ENCODE measurements at places on chromosomes 4 and X.

DNA sequence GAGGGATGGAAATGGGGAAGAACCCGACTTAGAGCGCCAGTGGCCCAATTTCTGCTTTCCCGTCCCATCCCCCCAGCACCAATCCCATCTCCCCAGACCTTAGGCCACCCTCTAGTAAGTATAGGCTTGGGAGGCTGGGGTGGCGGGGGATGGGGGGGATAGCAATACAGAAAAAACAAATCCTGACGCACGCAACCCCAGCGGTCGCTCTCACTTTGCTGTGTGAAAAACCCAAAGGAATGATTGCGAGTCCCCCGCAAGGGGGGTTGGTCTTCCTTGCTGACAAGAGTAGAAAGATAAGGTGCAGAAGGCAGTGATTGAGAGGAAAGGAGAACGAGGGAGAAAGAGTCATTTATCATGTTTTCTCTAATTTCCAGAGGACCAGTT lies 863 bp downstream of the CPE start:
- DNase-seq = no peak

GRCh38 chr4:173436149-173436579 lies 37.2 kb upstream of the SCRG1 start:
- peak; percentile 76 for DNase-seq

DNA sequence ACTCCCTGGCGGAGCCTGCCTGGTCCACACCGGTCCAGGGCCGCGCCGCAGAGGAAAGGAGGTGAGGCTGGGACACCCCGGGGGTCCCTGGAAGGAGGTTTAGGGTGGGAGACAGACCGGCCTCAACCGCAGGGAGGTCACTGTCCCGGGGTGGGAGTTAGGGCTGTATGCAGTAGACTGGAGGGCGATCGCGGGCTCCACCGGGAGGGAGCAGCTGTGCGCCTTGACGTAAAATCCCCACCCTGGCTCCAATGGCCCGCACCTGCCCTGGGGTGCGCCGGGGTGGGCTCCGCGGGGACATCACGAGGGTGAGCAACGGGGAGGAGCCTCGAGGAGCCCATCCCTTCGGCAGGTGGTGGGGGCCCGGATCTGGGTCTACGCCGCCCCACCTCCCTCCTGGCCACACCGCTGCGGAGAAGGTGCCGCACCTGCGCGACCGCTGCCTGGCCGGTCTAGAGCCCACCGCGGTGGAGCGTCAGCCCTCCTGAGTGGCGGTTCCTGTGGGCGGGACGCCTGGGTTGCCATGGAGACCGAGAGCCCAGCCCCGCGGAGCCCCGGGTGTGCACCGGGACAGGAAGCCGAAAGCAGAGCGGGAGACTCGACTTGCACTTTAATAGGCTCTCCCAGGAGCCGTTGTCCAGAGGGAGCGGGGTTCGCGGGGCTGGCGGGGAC lies 105.1 kb downstream of the ADRA2C start:
- no peak for DNase-seq

GRCh38 chr4:84968925-84969324 lies 2.4 kb upstream of the WDFY3 start:
- DNase-seq = no peak

DNA sequence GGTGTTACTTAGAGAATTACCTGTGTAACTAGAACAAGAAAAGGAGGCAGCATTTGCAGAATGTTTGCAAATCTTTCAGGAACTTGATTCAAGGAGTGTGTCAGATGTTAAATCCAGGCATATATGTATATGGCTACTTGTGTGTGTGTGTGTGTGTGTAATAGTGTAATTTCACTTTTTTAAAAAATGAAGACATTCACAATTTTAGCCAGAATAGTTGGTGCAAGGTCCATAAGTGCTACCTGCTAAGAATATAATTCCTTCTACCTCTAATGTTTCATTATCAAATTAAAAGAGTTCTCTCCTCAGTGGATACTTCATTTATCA lies 158.0 kb downstream of the PALLD start:
- DNase-seq = no peak

DNA sequence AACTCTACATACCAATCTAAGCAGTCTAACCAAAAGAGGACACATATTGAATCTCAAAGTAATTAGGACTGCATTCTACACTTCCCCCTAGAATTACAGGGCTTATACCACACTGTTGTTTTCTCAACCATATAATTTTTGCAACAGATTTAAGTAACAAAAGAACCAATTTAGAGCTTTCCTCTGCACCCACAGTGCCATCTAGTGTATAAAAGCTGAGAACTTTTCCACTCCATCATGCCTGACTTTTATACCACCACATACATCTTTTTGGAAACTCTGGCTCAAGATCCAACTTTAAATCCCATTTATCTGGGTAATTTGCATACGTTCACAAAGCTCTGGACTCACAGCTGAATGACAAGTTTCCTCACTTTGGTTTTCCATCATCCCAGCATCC lies 99.5 kb downstream of the EFHC2 start:
- peak; percentile 22 for DNase-seq

GRCh38 chr4:53043055-53043454 lies 180.9 kb downstream of the RASL11B start:
- DNase-seq = no peak

- DNase-seq = no peak
Observed at GRCh38 chrX:137425273-137425902, 140.5 kb upstream of the ZIC3 start.

DNA sequence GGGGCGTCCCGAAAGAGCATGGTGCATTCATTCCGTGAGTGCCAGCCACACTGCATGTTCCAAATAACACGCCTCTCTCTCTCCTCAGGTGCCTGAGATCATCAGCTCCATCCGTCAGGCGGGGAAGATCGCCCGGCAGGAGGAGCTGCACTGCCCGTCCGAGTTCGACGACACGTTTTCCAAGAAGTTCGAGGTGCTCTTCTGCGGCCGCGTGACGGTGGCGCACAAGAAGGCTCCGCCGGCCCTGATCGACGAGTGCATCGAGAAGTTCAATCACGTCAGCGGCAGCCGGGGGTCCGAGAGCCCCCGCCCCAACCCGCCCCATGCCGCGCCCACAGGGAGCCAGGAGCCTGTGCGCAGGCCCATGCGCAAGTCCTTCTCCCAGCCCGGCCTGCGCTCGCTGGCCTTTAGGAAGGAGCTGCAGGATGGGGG lies 54.2 kb downstream of the PTTG2 start:
- no peak for DNase-seq

DNA sequence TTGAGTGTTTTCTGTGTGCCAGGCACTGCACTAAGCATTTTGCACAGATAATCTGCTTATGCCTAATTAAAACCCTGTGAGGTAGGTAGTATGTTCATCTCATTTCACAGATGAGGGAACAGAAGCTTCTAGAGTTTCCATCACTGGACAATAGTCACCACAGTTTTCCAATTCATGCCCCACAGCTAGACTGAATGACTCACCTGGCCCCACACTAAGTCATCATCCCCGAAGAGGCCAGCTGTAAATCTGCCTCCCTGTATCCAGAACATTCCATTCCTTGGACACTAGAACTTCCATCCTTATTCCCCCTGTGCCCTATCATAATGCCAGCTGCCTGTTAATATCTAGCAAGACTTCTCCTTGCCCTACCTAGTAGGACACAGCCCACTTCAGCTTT lies 40.9 kb upstream of the NYX start:
- DNase-seq = no peak

DNA sequence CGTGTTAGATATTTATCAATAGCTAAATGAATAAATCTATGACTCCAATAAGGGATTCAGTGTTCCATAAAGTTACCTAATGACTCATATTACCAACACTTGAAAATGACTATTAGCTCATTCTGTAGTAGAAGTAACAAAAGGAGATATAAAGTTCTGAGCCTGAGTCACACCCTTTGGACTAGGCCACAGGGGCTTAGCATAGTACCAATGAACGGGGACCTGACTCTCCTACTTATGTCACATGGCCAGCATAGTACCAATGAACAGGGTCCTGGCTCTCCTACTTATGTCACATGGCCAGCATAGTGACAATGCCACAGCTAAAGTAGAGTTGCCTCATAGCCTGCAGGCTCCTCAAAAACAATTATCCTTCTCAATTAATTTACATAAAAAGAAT lies 43.7 kb downstream of the MAGEB16 start:
- no peak for DNase-seq

DNA sequence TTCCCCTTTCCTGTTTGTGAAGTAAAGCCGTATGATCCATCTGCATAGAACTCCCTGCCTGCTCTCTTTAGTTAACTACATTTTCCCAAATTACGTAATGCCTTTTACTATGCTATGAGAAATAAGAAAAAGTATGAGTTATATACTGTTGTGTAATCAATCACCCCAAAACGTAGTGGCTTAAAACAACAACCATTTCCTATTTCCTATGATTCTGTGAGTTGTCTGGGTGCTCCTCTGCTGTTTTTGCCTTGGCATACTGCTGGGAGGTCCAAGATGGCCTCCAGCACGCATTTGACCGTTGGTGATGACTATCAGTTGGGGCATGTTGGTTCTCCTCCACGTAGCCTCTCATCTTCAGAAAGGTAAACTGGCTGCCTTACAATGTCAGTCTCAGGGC lies 39.8 kb downstream of the BBS12 start:
- DNase-seq = no peak

- no peak for DNase-seq
Observed at GRCh38 chr4:182716192-182716591, 201.0 kb downstream of the DCTD start.

DNA sequence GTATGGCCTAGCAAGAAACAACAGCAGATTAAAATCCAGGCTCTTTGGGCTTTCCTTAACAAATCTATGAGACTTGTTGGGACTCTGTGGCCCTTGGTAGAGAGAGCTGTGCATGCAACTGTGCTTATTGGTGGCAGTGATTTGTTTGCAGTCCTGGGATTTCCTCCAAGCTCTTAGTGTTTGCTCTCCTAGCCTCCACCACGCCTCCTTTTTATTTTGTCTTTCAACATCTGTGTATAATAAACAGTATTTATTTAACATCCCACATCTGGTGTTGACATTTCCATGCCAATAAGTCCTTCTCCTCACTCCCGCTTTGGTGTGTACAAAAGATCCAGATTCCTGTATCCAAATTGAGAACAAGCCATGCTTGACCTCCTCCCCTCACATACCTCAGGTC lies 3.1 kb downstream of the TNMD start:
- DNase-seq = no peak

DNA sequence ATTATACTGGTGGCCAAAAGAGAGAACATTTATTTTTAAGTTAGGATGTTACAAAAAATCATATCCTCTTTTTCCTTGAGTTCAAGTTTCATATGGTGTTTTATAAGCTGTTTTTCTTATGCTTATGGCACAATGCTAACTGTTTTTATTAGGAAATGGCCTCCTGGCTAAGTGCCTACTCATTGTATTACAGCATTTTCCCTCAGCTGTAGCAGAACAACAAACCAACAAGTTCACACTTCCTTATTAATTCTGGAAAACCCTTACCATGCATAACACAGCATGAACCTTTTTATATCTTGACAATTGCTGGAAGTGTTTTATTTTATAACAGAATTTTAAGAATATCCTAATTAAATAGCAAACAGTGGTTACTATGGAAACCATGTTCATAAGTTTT lies 165.8 kb downstream of the GASK1B start:
- no peak for DNase-seq

GRCh38 chr4:6732441-6733357 lies 16.7 kb downstream of the BLOC1S4 start:
- peak; percentile 74 for DNase-seq

GRCh38 chrX:16484338-16484737 lies 165.6 kb upstream of the S100G start:
- DNase-seq = peak; percentile 79

- no peak for DNase-seq
Observed at GRCh38 chr4:183563874-183564273, 59.0 kb downstream of the ING2 start.

DNA sequence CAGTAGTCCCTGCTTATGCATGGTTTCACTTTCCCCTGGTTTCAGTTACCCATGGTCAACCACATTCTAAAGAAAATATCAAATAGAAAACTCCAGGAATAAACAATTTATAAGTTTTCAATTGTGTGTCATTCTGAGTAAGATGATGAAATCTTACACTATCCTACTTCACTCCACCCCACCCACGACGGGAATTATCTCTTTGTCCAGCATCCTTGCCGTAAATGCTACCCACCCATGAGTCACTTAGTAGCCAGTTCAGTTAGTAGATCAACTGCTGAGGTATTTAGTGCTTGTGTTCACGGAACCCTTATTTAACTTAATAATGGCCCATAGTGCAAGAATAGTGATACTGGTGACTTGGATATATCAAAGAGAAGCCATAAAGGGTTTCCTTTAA lies 91.4 kb downstream of the KLHL13 start:
- no peak for DNase-seq

DNA sequence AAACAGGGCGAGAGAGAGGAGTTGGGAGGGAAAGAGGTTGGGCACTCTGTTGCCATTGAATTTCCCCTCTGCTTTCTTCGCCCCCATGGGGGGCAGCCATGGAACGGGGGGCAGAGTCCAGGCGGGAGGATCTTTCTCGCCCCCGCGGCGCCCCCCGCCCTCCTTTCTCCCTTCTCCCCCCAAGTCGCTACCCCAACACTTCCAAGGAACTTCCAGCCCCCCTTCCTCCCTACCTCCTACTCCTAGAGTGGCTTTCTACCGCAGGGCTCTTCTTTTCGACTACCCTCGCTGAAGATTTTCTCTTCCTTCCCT lies 594 bp upstream of the STAG2 start:
- DNase-seq = no peak

DNA sequence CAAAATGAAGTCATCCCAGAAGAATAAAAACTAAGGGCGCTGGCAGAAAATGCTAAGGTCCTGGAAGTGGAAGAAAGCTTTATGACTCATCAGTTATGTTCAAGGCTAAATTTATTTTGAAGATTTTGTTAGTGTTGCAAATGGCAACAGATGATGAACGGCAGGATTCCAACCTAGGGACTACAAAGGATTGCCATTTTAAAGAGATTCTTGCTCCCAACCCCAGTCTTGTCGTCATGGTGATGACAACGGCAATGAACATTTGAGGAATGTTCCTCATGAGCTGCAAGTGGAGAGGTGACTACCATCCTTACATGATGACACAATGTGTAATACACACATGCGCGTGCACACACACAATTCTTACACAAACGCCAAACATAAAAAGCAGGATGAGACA lies 54.4 kb upstream of the FTHL17 start:
- peak; percentile 13 for DNase-seq

GRCh38 chrX:136211766-136212556 lies 39.2 kb downstream of the MAP7D3 start:
- DNase-seq = no peak

GRCh38 chr4:80566203-80566872 lies 230.8 kb downstream of the CFAP299 start:
- no peak for DNase-seq

DNA sequence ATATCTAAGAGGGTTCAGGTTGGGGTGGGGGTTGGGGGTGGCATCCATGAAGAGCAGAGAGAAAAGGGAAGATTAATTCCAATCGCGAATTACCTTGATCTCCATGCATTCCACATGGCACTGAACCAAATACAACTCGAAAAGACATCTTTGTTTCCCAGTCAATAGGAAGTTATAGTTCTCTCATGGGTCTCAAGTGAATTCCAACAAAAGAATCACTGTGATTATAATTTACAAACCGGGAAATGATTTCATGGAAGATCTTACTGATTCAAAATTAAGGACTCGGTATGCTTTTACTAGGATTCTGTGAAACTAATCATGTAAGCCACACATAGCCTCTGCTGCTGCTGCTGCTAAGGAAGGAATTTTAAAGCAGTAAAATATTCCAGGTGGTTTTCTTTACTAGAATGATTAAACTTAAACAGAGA lies 26.6 kb upstream of the AMELX start:
- DNase-seq = no peak
